Muscle of leg (tissue), 16 donors: ENCODE measurements at places on chromosomes 7 and 10.

DNA sequence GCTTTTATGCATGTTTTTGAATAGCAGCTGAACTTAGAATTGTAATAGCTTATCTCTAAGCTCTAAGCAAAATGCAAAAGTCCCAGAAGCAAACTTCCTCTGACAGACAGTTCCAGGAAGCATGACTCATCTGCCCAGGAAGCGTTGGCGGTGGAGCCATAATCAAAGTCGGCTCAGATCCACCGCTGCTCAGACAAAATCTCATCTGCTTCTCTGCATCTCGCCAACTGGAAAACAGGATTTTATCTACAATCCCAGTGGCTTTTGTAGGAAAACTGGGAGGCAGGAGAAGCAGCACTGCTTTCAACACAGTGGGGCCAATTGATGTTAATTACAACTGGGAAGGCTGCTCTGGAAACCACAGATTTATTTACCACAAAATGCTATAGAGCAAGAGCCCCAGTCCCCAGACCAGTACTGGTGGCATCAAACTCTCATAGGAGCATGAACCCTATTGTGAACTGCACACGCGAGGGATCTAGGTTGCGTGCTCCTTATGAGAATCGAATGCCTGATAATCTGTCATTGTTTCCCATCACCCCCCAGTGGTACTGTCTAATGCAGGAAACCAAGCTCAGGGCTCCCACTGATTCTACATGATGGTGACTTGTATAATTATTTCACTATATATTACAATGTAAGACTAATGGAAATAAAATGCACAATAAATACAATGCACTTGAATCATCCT, 99.9 kb downstream of the CUBN start:
- peak; percentile 93 for DNase-seq

DNA sequence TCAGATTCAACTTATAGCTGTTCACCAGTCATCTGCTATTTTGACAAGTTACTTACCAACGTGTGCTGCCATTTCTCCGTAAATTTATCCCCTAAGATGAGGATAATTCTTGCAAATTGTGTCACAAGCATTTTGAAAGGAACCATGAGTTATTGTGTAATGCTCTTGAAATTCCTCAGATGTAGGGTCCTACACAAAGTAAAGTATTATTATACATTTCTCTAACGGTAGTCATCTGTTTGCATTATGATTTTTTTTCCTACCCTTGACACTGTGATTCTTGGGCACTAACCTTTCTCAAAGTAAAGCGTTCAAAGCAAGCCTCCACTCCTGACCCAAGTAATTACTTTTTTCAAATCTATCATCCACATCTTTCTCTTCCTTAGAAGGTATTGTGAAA, 8.1 kb downstream of the HERC4 start:
- no peak for DNase-seq

DNA sequence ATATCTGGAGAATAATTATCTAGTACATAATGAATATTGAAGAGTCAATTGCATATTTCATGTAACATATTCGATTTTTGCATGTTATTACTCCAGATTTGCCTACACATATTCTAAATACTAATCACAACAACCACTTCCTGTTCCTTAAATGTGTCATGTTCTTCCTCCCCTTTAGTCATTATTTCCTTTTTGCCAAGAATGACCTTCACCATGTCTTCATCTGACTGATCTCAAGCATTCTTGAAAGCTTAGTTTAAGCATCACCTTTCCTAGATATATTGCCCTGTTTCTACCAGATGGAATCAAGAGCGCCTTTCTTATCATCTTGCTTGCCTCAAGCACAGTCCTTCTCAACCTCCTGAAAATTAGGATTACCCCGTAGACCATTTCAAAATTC, 23.5 kb upstream of the MEOX2 start:
- DNase-seq = no peak

DNA sequence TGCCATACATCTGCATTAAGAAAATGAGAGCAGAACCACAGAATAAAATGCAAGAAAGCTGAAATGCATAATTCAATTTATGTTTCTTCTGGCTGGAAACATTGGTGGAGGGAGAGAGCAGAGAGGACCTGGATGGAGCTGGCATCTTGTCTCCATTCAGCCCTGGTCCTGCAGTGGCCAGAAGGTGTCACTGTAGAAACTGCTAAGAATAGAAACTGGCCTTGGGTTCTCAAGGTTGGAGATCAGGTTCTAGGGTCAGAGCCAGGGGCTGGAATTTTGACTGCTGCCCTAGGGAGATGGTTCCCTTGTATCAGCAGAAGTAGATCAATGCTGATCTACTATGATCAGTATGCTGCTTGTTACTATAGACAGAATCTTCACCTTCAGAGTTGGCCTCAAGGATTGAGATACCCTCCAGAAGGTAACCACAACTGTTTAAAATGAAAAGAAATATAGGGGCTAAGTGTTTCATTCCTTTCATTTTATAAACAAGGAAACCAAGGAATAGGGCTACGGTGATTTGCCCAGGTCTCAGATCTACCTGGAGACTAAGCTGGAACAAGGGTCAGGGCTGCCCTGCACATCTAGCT, 13.1 kb downstream of the TAS2R41 start:
- DNase-seq = no peak

DNA sequence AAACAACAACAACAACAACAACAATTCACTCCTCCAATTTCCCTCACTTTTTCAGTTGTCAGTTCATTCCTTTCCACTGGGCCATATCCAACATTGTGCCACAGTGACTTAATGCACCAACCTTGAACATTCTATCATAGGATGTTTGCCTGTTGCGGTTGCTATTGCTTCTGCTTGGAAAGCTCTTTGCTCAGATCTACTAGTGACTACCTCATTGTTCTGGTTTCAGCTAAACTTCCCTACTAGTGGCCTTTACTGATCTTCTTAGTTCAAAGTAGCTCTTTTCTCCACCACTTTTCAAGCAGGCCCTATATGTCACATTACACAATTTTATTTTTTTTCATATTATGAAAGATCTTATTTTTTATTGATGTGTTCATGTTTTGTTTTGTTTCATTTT, 9.8 kb upstream of the STEAP4 start:
- no peak for DNase-seq

DNA sequence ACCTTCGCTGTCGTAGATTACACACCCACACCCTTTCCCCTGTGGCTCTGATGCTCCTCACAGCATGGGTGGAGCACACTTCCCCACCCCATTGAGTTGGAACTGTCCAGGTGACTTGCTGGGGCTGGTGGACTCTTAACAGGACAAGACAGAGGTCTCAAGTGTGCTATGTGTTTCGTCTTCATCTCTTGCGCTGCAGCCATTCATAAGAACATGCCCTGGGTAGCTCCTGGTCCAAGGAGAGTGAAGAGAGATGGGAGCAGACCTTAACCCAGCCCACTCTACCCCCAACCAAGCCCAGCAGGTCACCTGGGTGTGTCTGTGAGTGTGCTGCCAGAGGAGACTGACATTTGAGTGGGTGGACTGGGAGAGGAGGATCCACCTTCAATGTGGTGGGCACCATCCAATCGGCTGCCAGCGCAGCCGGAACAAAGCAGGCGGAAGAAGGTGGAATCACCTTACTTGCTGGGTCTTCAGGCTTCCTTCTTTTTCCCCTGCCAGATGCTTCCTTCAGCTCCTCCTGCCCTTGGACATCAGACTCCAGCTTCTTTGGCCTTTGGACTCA, 112.4 kb downstream of the HTR5A start:
- no peak for DNase-seq

DNA sequence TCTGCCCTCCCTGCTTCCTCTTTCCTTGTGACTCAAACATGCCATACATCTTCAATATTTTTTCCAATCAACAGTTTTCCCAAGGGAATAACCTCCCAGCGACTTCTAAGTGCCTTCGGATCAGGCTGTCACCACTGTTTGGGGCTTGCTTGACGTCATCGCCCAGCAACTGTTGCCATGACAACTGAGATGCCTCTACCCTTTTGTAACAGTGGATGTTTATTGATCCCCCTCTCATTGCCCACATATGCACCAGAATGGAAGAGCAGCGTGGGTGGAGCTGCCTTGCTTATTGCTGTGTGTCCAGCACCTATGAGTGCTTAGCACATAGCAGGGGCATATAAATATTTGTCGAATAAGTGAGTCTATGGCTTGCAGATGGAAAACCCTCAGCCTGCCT, 14.4 kb downstream of the FFAR4 start:
- peak; percentile 10 for DNase-seq

DNA sequence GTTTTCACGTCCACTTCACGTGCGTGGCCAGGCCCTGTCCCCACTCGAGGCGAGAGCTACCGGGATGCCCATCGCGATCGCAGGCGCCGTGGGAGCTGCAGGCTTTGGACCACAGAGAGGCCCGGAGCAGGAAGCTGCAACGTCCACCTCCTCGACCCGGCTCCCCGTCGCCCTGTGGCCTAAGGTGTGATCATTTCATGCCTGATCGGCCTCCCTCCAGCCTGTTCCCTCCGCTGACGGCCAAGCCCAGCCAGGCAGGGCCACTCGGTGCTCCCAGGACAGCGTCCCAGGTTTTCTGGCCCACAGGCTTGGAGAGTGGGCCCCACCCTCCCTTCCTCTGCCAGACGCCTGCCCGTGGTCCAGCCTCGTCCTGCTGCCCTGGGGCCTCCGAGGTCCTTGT, 19.6 kb downstream of the KNDC1 start:
- DNase-seq = no peak

DNA sequence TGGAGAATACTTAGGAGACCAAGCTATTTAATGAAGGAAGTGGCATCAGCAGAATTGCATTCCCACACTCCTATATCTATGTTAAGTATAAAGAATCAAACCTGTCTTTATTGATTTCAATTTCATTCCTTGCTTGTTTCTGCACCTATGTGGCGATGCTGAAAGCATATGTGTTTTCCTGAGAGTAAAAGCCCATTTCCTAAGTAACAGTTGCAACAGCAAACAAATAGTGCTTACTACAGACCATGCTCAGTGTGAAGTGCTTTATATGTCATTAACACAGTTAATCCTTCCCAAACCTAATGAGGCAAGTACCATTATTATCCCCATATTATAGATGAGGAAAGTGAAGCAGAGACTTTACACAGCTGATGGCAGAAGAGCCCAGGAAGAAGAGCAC, 552.1 kb downstream of the PARD3 start:
- no peak for DNase-seq

GRCh38 chr10:5540080-5540479, 15.3 kb downstream of the CALML3 start:
- no peak for DNase-seq

GRCh38 chr10:48194830-48195229, 79.7 kb downstream of the FRMPD2 start:
- DNase-seq = peak; percentile 5

DNA sequence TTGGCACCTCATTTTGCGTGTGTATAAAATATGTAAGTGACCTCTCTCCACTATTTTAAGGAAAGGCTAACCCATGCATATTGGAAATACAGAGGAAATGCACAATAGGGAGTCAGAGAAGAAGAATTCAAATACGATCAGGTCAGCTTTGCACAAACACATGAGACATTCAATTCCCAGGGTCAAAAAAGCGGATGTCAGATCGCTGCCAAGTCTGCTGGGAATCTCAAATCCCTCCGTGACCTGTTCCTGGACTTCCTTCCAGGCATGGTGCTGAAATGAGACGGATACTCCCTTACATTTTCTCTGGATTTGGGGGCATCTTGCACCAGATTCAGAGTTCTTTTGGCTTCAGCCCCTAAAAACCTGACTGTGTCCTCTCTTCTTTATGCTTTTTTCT, 91.9 kb upstream of the PRKCQ start:
- DNase-seq = peak; percentile 49

DNA sequence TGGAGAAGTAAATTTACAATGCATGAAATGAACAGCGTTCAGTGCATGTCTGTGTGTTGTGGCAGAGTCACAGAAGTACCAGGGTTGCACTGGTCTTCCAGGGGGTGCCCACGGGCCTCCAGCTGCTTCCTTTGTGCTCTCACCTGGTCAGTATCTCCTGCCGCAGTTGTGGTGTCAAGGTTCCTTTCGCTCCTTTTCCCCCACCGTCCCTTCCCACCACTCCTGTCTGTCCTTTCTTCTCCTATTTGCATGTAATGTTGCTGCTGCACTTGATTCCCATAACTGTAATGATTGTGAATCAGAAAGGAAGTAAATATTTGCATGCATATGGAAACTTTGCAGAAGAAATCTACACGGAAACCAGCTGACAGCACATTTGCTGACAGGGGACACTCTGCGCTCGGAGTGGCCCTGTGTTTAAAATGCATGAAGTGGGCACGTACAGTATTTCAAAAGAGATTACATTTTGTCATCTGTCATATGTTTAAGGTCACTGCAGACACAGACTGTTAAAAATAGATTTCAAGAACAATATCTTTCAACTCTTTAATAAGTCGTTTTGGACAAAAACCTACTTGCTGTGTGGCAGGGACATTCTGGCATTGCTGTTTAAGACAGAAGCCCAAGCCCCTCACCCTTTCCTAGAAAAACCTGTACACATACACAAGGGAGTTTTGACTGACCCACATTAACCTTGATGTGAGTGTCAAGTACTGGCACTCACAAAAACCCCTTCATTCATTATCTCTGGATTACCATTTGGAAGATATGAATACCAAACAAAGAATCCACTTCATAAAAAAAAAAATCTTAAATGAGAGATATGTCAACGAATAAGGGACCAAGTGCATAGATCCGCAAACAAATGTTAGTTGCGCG, 336.7 kb upstream of the KLF6 start:
- peak; percentile 71 for DNase-seq

- no peak for DNase-seq
Measured at GRCh38 chr10:76202777-76203176, 771.4 kb downstream of the LRMDA start.
